Fibroblast of pulmonary artery (primary cell): ENCODE measurements at places on chromosomes 12 and 14.

GRCh38 chr12:52906191-52906601 lies 1.3 kb upstream of the KRT8 start:
- DNase-seq, result no peak

DNA sequence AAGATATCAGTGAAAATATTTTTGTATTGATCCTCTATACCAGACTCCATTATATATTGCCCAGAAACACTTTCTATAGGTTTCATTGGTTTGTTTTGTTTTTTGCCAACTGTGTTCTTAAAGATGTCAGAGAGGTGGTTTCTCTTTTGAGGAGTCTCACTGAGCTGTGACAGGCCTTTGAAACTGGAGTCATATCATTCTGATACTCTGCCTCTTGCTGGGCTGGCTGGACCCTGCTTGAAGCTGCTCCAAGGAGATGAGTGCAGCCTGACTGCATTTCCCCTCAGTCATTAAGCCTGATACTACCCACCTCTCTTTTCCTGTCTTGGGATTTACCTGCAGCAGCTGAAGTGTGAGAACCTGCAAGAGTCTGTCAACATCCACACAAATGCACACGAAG lies 16.4 kb upstream of the TAS2R30 start:
- DNase-seq, result no peak

DNA sequence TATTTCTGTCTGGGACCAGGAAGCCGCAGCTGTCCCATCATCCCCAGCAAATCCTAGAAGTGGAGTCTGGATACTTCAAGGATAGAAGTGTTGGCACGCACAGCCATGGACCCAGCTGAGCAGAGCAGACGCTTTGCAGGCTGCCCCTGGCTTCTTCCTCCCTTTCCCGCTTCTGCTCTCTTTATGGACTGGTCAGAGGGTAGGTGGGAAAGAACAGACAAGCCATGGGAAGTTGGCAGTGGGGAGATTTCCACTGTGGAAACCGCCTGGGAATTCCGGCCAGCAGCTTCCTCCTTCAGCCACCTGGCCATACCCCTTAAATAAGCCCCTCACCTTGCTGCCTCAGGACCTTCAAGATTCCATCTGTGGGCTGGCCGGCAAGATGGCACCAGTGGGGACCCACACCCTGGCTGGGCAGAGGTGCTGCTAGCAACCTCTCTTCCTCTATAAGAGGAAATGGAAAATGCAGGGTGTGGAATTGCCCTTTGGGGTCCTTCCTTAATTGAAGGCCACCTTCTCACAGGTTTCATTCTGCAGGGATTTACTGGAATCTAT lies 20.6 kb downstream of the OTUB2 start:
- DNase-seq, result no peak

- DNase-seq, result no peak
These were observed 551.2 kb upstream of the SEL1L start for GRCh38 chr14:82084813-82085212.

DNA sequence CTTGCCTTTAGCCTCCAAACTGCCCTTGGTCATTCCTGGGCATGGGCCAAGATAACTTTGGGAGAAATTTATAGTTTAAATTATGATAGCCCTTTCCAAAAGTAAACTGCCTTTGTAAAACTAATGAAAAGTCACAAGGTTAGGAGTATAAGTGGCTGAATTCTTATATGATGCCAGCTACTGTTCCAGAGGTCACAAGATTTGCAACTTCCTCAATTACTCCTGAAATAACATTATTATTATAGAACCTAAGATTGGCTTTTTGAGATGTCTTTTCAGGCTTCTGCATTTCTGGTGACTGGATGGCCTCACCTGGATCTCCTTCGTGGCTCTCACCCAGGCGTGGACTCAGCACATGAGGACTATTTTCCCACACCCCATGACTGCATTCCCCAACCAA lies 55.0 kb downstream of the OSBPL8 start:
- DNase-seq, result no peak

DNA sequence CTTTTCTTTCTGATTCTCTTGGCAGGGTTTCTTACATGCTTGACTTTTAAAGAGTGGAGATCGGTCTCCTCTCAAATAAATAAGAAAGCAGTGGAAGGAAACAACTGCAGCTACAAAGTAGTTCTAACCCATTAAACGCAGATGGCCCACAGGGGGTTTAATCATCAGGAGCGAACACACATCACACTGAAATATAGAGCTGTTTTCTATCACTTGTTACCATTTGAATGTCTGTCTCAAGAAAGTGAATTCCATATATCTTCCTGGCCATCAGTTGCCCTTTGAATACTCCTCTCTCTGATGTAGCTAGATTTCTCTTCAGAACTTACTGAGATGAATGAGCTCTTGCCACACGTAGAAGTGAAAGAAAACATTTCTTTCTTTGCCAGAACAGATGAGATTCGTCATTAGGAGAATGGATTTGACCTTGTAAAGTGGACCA lies 29.1 kb downstream of the ALX1 start:
- DNase-seq, result no peak

DNA sequence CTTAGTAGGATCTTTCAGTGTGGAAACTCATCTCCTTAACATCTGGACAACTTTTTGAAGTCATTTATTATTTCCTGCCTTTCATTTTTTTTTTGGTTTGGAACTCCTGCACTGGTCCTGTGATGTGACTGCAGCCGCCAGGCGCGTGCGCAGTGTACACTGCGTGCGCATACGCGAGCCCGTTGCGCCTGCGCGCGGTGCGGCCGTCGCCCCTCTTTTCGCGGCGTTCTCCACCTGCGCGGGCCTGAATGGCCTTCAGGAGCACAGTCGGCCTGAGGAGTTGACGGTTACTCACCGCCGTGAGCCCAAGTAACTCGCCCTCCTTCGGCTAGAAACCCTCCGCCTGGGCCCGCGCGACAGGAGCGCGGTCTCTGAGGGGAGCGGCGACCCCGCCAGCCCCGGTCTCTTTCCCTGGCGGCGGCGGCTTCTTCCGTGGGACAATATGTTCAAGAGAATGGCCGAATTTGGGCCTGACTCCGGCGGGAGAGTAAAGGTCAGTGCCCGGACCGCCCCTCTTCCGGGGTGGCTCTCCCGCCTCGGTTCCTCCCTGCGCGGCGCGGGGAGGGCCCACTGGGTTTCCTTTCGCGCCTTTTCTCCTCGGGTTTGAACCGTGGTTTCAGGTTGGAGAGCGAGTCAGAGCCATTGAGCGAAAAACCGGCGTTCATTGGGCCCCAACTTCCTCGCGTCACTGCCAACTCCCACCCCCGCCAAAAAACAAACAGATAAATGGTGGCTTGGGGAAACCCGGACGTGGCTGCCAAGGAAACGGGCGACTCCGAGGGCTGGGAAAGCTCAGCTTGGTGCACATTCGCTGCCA lies at the start of gene YEATS4:
TSS of gene YEATS4 (plus strand) at position 213 of the 817 bp plus-strand sequence. CDS start at position 443, 230 bp downstream.
- DNase-seq, result peak; percentile 89

DNA sequence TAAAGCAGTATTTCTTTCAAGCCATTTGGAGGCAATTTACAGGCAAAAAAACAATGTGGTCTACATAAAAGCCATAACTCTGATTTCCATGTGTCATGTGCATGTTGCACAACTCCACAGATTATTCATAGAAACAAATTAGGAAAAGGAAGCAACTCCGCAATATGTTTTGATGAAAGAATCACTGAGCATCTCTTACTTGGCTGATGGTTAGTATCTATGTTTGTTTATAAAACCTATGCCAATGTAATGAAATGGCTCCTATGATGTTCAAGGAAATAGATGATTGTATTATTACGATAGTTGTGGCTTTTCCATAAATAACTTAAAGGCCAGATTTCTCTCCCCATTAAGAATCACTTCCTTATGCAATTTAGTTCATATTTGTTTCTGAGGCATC lies 373.7 kb downstream of the CCDC91 start:
- peak; percentile 62 for DNase-seq

GRCh38 chr12:53236443-53237111 lies 4.6 kb upstream of the RARG start:
- DNase-seq, result no peak

- no peak for DNase-seq
These were observed 27.6 kb upstream of the NOS1 start for GRCh38 chr12:117388951-117389446.

GRCh38 chr14:104935026-104935650 lies 10.5 kb downstream of the PLD4 start:
- no peak for DNase-seq

GRCh38 chr12:27190761-27191160 lies 53.3 kb upstream of the STK38L start:
- DNase-seq, result peak; percentile 82

- DNase-seq, result peak; percentile 35
These were observed 360.4 kb upstream of the FOXG1 start for GRCh38 chr14:28406196-28406595.

GRCh38 chr12:107282628-107283027 lies 189.3 kb upstream of the CRY1 start:
- DNase-seq, result no peak

DNA sequence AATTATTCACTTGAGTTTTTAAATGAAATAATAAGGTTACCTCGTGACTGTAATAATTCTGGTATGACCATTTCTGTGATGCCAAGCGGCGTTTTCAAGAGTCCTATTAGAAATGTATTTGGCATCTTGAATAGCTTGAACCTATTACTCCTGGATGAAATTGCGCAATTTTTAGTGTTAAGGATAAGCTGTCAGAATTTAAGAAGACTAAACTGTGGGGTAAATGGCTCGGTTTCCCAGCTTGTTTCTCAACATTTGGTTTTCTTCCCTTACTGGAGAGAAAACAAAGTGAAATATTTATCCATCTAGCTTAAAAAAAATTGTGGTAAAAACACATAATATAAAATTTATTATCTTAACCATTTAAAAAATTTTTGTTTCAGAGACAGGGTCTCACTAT lies 26.8 kb downstream of the PCNX1 start:
- DNase-seq, result peak; percentile 55

- no peak for DNase-seq
These were observed 73.8 kb upstream of the SRSF5 start for GRCh38 chr14:69693145-69693544.
